ENCODE measurements at places on chromosomes 2 and 18.

DNA sequence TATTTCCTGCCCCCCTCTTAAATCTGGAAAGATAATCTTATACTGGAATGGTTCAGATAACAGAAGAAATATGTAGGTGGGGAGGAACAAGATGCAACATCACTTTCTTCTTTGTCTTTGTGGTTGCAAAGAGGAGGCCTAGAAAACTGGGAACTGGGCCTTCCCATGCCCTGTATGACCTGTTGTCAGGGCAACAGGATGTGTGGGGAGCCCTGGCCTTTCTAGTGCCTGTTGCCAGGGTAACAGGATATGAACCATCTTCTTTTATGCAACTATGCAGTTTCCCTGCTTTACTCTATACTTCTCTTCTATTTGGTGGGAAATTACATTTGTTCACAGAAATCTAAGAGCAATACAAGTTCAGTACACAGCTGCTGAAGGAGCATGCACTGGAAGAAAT, 79.8 kb upstream of the PDE1A start:
- no peak for DNase-seq

- no peak for DNase-seq
These were observed 107.0 kb downstream of the MGAT5 start for GRCh38 chr2:134360745-134361487.

DNA sequence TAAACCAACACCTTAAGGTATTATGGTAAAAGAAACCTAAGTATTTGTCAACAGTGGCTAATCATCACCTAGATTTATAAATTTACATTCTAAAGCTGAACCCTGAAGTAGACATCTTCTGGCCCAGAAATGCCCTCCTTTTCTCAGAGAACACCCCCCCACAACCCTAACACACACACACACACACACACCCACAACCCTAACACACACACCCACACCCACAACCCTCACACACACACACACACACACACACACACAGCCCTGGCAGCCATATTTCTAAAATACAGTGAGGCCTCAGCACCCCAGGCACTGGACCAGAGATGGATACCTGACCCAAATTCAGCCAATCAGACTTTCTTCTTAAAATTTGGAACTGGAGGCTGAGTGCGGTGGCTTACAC, 14.3 kb downstream of the SRBD1 start:
- DNase-seq = no peak

- DNase-seq = no peak
These were observed 412.3 kb upstream of the ETAA1 start for GRCh38 chr2:66984864-66985263.

- no peak for DNase-seq
These were observed 4.3 kb upstream of the GBX2 start for GRCh38 chr2:236172255-236173035.

- DNase-seq = no peak
These were observed 76.8 kb downstream of the ABI2 start for GRCh38 chr2:203404996-203405395.

GRCh38 chr2:51859260-51859659, 827.3 kb upstream of the NRXN1 start:
- no peak for DNase-seq

DNA sequence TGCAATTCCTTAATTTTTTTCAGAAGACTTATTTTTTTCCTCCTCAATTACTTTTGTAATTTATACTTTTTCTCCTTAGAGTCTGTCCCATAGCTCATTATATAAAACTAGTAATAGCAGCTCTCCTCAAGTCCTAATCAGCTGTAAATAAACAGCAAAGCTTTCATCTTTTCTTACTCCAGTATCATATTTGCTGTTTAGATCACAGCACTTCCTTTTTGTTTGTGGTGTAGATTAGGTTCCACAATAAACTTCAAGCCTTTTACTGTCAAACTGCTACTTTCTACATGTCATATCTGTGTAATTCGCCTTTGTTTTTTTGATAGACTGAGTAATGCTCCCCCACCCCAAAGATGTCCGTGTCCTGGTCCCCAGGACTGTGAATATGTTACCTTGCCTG, 25.5 kb downstream of the GCG start:
- DNase-seq = no peak

DNA sequence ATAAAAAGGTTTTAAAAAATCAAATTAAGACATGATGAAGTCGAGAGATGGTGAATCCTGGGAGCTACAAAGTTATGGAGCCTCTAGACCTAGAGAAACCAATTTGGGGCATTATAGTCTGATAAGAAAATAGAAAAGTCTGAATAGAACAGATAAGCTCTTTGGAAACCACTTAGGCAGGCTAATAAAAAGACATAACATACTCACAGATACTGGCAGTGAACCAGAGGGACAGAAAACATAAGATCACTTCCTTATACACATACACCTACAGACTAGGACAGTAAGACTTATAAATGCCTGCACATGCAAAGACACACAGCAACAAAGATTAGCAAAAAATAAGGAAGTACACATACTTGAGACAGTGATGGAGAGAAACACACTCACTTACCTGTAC, 20.0 kb downstream of the SMC6 start:
- DNase-seq = no peak

DNA sequence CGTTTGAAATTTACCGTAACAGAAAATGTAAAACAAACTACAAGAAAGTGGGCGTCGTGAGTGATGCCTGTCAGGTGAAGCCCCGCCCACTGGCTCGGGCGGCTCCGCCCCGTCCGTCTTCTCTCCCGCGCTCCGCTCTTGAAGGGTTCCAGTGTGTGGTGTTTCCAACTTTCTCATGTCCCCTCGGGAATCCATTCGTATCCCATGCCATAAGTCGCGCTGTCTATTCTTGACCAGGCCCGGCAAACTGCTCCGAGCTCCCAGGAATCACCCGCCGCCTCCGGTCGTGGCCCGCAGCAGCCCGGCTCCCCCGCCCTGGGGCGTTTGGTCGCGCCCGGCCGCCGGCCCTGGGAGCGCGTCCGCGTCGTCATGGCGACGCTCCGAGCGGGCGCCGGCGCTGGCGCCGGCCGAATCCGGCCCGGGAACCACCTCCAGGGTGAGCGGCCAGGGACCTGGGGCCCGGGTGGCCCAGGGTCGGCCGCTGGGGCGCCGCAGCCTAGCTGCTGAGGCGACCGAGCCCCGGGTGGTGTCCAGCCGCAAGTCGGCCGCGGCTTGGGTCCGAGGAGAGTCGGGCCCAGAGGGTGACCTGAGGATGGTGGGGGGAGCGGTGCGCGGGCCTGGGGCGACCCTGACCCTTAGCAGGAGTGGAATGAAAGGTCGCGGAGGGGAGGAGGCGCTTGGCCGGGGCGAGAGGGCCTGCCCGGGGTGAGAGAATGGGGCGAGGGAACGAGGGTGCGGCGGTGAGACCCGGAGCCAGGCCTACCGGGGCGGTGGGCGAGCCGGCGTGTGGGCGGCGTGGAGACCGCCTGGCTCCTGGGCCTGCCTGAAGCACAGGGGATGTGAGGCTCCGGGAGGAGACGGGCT, at the start of gene CFAP221:
TSS of gene CFAP221 (plus strand) at position 375 of the 864 bp plus-strand sequence. CDS start 1,683 bp downstream, outside the sequence.
- DNase-seq = no peak

- no peak for DNase-seq
These were observed 14.6 kb upstream of the NT5DC4 start for GRCh38 chr2:112706170-112706664.

DNA sequence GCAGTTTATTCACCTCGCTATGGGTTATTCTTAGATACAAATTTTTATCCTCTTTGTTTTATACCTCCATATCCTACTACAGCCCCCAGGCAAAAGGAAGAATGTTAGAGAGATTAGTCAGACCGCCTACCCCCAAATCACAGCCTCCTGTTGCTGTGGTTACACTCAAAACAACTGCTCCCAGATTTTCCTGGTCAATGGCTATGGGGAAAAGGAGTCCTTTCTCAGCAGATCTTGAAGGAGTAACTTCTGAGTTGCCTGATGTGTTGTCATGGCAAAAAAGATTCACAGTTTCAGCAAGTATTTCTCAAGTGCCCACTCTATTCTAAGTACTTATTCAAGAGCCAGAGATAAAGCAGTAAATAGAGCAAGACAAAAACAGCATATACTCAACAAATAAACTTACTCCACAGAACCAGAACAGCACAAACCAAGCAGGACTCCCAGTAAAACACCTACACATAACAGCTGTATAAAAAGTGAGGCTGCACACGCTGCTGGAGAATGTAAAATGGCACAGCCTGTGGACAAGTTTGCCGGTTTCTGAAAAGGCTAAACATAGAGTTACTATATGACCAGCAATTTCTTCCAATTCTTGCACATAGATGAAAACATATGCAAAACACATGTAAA, 104.8 kb downstream of the NOL10 start:
- no peak for DNase-seq

DNA sequence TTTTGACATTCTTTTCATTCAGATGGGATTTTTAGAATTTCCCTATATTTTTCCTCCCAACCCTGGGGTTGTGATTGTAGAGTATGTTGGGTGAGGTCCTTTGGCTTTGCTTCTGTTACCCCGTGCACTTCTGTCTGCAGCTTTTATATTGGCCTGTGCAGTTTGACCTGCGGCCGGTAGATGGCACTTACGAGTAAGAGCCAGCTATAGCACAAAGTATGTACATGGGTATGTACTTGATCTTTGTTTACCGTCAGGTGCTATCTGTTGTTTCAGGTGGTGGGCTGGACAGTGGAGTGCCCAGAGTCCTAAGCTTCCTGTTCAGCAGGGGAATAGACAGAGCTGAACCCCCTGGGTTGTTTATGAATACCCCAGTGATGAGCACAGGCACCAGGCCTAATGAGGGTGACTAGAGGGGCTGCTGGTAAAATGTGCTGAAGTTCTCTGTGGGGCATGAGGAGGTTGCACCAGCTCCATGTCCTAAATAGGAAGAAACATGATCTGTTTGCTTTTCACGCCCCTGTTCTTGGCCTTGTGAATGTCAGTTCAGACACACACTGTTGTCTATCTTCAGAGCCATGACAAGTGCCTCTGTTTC, 58.9 kb upstream of the THUMPD2 start:
- no peak for DNase-seq

DNA sequence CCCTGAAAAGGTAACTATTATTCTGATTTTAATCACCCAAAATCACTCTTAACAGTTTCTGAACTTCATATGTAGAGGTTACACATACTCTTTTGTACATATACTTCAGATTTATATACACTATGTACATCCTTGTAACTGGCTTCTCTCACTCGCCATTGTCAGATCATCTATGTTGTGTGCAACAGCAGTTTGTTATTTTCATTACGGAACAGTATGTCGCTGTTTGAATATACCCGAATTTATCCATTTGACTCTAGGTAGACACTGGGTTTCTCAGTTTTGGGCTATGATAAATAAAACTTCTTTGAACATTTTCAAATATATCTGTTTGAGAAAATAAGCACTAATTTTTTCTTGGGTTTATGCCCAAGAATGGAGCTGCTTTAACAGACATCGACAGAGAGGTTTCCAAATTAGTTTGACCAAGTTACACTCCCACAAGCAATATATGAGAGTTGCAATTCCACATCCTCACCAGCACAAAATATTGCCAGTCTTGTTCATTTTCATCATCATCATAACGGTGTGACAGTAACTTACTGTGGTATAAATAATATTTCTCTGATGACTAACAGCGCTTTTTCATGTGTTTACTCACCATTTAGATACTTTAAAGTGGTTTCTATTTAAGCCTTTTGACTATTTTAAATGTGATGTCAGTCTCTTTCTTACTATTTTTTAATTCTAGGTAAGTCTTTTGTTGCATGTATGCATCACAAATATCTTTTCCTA, 80.9 kb downstream of the SMC6 start:
- no peak for DNase-seq

- no peak for DNase-seq
These were observed 416.7 kb downstream of the ARHGAP15 start for GRCh38 chr2:143545949-143546255.

DNA sequence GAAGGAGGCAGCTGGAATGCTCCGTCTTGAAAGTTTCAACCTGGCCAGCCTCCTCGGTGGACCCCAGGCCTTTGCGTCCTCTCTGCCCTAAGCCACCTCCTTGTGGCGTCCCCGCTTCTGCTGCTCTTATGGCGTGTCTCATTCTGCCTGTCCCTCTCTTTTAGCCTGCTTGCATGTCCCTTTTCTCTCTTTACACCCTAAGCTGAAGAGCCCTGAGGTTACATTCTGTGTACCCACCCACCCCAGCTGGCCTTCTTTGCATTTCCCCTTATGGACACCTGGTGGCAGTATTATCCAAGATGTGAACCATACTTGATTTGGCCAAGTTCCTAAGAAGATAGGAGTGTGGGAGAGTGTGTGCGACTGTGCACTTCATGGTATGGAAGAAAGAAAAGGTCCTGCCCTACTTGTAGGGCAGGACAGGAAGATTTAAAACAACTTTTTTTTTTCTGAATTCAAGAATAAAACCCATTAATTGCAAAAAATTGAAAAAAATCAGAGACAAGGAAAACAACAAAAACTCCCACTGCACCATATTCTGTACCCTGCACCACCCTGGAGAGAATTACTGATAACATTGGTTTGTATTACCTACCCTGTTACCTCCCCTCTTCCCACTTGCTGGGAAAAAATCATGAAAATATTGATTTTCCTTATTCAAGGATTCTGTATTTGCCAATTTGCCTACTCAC, 77.4 kb downstream of the DYSF start:
- DNase-seq = no peak

GRCh38 chr2:154280543-154280942, 408.8 kb downstream of the GALNT13 start:
- no peak for DNase-seq

GRCh38 chr18:25470062-25470461, 118.1 kb upstream of the ZNF521 start:
- DNase-seq = no peak

GRCh38 chr2:201779901-201780673, 646 bp downstream of the ALS2 start:
- DNase-seq = no peak

DNA sequence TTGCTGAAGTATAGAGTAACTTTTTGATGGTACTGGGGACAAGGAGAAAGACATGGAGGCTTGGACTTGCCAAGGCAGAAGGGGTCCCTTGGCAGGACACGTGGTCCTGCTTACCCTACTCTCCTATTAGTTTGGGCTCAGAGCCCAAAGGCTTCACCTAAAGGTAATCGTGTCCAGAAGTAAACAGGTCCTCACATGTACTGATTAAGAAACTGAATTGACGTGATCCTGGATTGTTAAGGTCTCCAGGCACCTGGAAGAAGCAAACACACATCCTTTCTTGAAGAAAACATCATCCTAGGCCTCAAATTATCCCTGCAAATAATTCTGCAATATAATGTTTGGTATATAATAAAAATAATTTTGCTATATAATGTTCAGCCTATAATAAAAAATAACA, 50.0 kb downstream of the DTNB start:
- no peak for DNase-seq

DNA sequence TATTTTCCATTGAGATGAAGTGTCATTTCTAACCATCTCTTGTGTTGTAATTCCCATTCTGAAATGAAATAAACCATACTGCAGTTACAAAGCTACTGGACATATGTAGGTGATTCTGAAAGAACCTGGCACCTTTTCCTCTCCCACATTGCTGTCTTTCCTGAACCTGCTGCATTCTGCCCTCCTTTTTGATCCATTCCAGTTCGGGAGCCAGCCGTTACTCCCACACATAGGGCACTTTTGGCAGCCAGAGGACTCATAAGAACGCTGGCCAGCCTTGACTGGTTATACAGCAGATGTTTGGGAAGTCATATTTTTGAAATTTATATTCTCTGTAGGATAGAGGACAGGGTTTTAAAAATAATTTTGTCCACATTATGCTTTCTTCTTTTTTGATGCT, 369.8 kb upstream of the CDH7 start:
- DNase-seq = no peak

GRCh38 chr2:105784589-105784988, 39.9 kb downstream of the NCK2 start:
- no peak for DNase-seq

Data from stimulated activated CD8-positive, alpha-beta memory T cell treated with anti-CD3 and anti-CD28 coated beads, Interleukin-2, amount 100 ng/mL, for 1 hour (primary cell).